ENCODE measurements at places on chromosomes 7 and 10. TPM values are rescaled to one million over a fixed set of nuclear protein-coding genes. Genes with fewer than 3 reads are reported as not detected.

GRCh38 chr10:88012641-88013040, 149.2 kb downstream of the PTEN start:
- DNase-seq: no peak

DNA sequence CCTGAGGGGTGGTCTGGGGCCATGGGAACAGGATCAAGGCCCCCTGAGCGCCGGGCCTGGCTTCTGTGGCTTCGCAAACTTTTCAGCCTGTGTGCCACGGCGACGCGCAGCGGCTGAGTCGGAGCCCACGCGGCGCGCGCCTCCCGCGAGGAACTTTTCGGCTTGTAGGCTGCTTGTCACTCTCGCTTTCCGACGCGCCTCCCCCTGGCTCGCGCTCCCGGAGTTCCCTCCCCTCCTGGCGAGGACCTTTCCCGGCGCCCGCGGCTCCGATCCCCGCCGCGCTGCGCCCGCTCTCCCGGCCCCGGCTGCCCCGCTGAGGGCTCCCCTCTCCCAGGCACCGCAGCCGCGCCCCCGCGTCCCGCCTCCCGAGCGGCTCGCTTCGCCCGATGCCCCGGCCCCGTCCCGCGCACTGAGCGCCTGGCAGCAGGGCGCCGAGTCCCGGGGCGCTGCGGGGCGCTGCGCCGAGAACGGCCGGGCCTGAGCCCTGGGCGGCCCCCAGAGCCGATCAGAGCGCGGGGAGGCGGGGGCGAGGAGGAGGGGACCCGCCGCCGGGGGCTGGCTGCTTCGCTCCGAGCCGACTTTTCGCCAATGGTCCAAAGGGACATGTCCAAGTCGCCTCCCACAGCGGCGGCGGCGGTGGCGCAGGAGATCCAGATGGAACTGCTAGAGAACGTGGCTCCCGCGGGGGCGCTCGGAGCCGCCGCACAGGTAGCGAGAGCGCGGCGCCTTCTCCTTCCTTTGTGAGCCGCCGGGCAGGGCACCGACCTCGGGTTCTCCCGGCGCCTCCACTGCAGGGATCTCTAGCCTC, at the start of gene CACNB2:
CACNB2 (plus strand) TSS at position 276 of the 808 bp plus-strand sequence.
- DNase-seq: no peak

- DNase-seq: no peak
These were observed 775 bp downstream of the STARD3NL start for GRCh38 chr7:38178695-38179344.

- DNase-seq: no peak
These were observed 18.7 kb downstream of the ASB13 start for GRCh38 chr10:5647507-5648240.

Gene OR2A12
- total RNA-seq: not detected

GRCh38 chr7:76091506-76091905, 43.6 kb downstream of the MDH2 start:
- DNase-seq: no peak

DNA sequence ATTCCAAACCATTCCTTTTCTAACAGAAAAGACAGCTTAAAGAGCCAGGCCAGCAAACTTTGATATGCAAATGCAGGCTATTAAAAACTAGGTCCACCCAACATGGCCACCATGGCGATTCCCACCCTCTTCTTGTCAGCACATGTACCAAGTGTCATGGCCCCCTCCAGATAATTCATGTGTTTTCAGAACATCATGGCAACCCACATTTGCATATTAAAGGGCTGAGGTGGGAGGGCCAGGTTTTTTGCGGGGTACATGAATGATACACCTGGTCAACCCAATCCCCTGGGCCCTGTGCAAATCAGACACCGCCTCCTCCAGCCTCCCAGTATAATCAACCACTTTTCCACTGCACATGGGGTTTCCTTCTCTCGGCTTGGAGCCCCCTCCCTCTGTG, 965 bp upstream of the ERVW-1 start:
- no peak for DNase-seq

- DNase-seq: no peak
These were observed 54.6 kb downstream of the ATE1 start for GRCh38 chr10:121873236-121873635.

GRCh38 chr7:108598153-108598552, 28.5 kb downstream of the DNAJB9 start:
- DNase-seq: no peak

Gene ABCB1
- total RNA-seq: 3.2 TPM

Gene ASB10
- total RNA-seq: not detected

GRCh38 chr10:48996-49395, at the start of gene TUBB8:
Gene TUBB8 (minus strand): TSS chr10:49296. CDS start chr10:49238, 58 bp downstream.
- no peak for DNase-seq

Gene C10orf67
- total RNA-seq: not detected

- no peak for DNase-seq
These were observed 39.8 kb upstream of the TRIM8 start for GRCh38 chr10:102604439-102604841.

DNA sequence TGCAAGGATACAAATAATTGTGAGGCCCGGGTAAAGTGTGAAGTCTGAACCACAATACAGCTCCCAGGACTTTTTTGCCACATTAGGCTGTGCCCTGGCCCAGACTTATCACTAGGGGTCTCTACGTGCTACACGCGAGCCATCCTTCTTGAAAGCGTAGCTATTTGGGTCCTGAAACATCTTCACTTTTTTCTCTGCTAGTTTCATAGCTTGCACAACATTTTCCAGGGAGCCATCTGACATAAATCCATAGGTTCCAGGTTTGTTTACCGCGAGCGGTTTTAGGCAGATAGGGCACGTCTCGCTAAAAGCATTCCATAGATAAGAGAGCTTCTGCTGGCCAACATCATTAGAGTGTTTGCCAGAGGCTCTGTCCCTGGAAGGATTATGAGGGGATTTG, 226.5 kb downstream of the RPS24 start:
- DNase-seq: no peak
